ENCODE measurements at places on chromosomes 6 and 20.
A peak's percentile ranks its signal among the peaks of the same experiment; 100 is the strongest.

GRCh38 chr20:40293740-40294139 is 395.3 kb downstream of the MAFB start:
- DNase-seq, result no peak

DNA sequence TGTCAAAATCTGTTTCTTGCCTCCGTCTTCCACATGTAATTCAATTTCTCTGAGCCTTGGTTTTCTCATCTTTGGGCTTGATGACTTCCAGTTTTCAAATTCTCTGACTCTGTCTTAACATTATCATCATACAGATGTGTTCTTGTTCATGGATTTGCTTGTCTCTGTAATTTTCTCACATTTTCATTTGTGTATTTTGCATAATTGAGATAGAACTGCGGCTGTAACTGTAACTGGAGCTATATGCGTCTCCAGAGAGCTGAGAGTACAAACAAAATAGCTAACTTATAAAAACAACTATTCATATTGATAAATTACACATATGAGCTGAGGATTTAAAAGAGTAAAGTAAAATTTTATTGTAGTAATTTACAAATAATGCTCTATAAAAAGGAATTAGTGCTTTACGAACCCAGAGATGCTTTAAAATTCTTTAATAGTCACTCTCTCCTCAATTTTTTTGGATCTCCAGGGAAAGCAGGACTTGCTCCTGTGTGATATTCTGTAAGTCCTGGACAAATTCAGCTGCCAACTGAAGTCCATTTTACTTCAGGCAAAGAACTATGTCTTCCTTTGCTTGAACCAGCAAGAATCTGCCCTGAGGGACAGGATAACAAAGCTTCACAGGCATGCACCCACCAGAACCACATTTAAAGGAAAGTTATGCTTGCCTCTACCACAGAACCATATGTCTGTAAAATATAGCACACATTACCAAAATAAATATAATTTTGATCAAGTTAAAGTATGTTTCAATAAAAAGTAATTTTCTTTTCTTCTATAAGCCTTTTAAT is 288.3 kb downstream of the KHDC1L start:
- DNase-seq, result no peak

DNA sequence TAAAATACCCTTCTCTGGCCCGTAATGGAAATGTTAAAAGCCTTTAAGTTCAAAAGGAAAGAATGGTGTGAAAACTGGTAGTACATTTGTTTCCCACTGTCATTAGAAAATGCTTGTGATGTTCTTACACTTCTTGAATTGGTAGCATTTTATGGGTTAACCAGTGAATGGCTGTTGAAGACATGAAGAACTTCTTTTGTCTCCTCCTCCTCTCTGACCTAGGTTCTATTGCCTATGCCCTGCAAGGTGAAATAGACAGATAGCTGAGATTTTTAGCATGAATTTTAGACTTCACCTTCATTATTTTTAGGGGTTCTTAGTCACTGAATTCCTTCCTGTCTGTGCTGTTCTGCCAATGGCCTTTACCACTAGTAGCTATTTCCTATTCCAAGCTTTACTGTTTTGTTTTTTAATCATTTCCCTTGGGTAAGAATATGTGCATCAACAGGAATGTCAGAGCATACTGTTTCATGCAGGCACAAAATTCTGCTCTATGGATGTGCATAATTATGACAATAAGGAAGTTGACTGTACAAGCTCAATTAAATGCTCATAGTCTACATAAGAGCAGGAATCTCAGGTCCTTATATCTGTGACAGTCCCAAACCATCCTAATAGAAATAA is 4.9 kb downstream of the TNFAIP3 start:
- DNase-seq, result no peak

DNA sequence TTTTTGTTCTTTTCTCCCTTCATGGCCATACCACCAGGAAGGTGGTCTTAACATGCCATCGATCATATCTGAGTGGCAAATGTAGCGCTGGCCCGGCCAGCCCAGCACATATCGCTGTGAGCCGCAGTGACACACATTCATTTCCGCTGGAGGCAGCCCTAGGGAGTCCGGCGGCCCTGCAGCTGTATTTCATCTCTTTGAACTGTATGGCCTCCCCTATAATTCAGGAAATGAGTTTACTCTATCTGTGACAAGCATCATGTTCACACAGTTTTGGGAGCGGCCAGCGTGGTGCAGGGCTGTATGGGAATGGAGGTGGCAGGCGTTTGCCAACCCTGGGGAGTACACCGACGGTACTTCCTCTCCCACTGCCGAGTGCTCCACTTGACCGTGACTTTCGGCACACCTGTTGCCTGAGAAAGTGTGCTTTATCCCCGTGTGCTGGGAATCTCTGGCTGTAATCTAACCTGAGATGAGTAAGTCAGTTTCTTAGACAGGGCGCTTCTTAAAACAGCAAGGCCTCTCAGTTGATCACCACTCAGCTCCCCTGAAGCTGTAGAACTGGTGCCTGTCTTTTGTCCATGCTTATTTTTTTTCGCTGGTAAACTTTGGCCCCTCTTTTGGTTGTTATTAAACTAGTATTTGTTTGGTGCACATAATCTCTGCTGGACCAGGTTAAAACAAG is 257.1 kb upstream of the TAB2 start:
- DNase-seq, result no peak

DNA sequence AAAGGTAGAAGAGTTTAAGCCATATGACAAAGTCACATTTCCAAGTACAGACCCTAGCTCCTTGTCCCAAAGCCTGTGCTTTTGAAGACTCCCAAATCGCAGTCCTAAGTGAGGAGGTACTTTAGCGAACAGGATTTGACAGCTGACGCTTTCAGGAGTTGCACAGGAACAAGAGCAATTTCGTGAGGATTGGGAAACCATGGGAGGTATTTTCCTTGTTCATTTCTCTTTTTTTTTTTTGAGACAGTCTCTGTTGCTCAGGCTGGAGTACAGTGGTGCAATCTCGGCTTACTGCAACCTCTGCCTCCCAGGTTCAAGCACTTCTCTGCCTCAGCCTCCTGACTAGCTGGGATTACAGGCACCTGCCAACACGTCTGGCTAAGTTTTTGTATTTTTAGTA is 150.6 kb downstream of the MTHFD1L start:
- no peak for DNase-seq

GRCh38 chr6:25280344-25281074 is 1.3 kb downstream of the CARMIL1 start:
- peak; percentile 34 for DNase-seq

DNA sequence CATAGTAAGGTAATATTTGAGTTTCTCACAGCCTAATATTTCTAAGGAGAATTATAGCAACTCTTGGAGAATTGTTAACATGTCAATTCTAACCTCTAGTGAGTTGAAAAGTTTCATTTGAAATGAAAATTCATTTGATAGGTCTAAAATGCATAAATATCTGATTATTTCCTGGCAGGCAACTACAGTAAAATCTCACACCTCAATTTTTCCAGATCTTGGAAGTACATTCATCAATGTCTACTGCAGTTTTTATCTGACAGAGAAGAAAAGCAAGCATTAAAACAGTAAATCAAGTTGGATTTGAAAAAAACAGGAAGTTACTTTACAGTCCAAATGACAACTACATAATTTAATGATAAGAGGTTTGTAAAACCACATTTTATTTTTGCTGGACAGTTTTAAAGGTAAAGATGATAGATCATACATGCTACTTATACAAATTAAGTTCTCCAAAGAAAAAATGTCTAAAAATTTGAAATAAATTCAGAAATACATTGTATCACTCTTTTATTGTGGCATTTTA is 631.3 kb downstream of the EYS start:
- no peak for DNase-seq

GRCh38 chr20:44692932-44693480 is 22.2 kb upstream of the CCN5 start:
- DNase-seq, result no peak

GRCh38 chr6:11172501-11173327 is 59.8 kb downstream of the NEDD9 start:
- DNase-seq, result peak; percentile 41

DNA sequence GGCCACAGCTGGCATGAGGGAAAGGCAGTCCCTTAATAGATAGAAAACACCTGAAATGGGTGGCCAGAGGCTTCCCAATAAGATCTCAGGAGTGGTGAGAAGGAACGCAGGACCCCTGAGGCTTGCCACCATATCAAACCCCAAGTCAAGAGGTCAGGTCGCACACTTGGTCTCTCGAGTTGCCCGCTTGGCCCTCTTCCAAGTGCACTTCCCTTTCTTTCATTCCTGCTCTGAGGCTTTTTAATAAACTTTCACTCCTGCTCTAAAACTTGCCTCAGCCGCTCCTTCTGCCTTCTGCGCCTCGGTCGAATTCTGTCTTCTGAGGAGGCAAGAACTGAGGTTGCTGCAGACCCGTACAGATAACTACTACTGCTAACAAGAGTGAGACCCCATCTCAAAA is 64.2 kb downstream of the SLC2A10 start:
- DNase-seq, result no peak

DNA sequence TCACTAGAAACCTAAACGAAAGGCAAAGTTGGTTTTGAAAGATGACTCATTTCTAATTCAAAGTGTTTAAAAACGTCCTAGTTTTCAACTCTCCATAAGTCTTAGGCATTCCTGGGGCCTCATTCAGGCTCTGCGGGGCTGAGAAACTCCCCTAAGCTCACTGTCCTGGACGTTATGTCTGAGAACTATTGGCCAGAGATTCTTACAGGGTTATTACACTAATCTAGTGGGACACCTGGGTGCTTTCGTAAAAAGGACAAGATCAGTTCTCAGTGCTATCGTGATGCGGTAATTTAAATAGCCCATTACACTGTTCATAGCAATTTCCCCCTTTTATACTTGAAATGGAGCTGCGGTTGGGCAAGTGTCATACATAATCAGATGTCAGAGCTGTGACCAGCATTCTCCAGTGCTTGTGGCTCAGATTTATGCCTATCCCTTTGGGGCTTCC is 280.9 kb downstream of the QKI start:
- no peak for DNase-seq

- no peak for DNase-seq
These were observed 80.4 kb upstream of the ZNF184 start for GRCh38 chr6:27553123-27553904.

DNA sequence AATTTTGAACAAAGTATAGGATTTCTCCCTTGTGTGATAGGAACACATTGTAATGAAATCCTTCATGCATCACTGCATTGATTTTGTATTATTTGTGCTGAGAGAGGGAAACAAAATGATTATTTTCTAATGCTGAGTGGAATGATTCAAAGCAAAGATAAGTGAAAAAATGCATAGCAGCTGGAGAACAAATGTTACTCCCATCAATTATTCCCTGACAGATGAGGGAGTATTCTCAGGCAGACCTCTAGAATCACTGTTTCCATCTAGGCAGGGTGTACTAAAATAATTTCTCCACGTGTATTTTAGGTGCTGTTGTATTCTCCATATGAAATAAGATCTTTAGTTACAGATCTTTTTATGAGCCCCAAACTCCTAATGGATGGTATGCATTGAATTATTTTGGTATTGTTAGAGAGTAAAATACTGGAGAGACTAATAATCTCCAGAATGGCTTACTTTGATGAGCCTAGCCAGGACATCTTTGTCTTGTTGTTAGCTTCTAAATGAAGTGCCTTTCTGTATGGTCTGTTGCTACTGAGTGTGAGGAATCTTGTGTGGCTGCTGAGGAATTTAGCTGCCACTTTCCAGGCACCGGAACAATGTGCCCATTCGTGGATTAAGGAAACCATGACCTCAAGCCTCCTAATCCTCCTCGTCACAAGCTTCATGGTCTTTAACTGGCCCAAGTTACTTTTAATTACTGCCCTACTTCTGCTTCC is 39.6 kb downstream of the RNF217 start:
- DNase-seq, result no peak

- DNase-seq, result no peak
These were observed 58.5 kb upstream of the SLC22A16 start for GRCh38 chr6:110534731-110535492.

DNA sequence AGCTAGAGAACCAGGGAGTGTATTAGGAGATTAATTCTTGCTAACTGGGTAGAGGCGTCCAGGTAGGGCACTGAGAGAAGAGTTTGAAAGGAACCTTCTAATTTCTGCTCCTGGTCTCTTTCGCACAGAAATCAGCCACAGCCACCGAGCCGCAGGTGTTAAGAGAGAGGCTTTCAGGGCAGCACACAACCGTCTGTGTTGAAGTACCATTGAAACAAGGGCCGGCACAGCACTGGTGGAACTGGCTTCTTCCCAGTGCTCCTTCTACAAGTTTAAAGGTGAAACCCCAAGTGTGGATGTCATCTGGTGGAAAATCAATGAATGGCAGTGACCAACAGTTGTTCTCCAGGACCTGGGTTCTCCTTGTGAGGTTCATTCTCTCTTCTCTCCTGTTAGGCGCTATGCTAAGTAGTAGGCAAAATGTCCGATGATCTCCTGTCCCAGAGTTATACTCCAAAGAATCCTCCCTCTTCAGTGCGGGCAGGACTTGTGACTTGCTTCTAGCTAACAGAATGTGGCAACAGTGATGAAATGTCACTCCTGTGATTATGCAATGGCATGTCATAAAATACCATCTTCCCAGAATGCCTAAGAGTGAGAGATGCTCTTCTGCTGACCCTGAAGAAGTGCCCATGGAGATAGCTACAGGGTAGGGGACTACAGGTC is 15.0 kb upstream of the RIN2 start:
- no peak for DNase-seq
